ENCODE measurements at places on chromosomes 6 and 20.
A peak's percentile ranks its signal among the peaks of the same experiment; 100 is the strongest.

DNA sequence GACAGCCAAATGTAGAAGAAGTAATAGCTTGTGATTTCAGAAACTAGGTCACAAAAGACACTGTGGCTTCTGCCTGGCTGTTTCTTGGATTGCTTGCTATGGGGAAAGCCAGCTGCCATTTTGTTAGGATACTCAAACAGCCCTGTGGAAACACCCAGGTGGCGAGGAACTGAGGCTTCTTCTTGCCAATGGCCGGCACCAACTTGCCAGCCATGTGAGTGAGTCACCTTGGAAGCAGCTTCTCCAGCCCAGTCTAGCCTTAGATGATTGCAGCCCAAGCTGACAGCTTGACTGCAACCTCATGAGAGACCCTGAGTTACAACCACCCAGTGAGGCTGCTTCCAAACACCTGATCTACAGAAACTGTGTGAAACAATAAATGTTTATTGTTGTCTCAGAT is 11.9 kb upstream of the KIAA1755 start:
- DNase-seq: no peak

- DNase-seq: no peak
These were observed 6.1 kb downstream of the SNX3 start for GRCh38 chr6:108254433-108255410.

DNA sequence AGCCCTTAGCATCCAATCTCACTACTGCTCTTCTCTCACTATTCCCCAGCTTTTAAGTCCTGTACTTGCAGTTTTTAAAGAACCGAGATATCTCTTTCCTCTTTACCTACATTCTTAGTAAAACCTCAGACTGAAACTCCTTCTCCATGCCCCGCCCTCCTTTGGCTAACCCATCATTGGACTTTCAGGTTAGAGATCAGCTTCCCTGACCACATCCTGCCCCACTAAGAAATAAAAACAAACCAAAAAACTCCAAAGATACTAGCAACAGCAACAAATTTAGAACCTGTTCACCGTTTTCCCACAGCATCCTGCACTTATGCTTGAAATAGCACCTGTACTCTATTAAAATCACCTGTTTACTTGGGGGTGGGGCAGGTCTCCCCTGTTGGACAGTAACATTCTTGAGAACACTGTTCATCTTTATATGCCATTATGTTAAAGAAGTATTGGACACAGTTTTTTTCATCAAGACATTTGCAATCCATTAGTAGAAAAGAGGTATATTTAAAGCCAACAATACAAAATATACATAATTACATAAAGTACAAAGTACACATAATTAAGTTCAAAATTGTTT is 16.3 kb upstream of the SMAP1 start:
- DNase-seq: no peak

DNA sequence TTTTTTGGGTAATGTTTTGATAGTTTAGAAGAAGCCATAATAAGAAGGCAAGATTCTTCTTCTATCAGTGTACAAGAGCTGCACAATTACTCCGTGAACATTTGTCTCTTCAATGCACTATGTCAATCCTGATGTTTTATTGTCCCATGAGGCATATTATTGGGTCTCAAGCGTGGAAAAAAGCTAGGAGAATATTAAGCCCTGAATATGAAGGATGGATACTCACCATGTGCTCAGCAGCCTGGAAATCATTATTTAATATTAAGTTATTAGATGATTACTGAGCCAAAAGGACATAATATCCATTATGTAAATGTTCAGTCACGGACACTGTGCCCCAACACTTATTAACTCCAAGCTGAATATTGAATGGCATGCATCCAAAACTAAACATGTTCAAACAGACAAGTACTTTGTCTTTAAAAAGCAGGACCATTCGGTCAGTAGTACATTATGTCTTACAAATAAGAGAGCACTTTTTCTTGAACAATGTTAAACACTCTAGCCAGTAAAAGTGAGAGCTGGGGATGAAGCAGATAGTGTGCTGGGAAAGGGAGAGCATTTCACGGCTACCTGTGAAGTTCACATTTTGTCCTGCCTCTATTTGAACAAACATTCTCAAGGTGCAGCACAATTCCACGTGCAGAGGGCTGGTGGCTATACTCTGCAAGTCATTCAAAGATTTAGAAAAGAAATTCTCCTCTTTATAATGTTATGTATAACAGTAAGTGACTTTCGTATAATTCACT is 70.6 kb upstream of the CNR1 start:
- no peak for DNase-seq

GRCh38 chr6:143111443-143111842 is 50.8 kb downstream of the AIG1 start:
- DNase-seq: no peak

- DNase-seq: no peak
These were observed 22.1 kb upstream of the ZNF184 start for GRCh38 chr6:27494987-27495385.

GRCh38 chr6:35980991-35981645 is 43.3 kb downstream of the SLC26A8 start:
- DNase-seq: no peak

GRCh38 chr6:146065690-146066089 is 36.8 kb downstream of the GRM1 start:
- DNase-seq: peak; percentile 79

- DNase-seq: no peak
These were observed 155.1 kb downstream of the MOXD1 start for GRCh38 chr6:132246120-132246617.

DNA sequence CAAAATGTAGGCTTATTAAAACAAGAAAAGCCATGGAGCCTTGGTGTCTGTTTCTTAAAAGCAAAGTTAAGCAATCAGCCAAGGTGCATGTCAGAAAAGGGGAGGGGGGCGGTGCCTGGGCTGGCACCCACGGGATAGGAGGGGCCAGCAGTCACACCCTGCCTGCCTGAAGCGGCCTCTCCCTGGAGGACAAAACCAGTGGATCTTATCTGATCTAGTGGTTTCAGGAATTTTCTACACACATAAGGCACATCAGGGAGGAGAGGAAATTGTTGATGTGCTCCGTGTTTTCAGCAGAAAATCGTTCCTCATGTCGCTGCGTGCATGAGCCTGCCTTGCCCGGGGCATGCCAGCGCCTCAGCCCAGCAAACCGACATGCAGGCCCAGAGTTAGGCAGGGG is 276.4 kb downstream of the TAF4 start:
- DNase-seq: no peak

DNA sequence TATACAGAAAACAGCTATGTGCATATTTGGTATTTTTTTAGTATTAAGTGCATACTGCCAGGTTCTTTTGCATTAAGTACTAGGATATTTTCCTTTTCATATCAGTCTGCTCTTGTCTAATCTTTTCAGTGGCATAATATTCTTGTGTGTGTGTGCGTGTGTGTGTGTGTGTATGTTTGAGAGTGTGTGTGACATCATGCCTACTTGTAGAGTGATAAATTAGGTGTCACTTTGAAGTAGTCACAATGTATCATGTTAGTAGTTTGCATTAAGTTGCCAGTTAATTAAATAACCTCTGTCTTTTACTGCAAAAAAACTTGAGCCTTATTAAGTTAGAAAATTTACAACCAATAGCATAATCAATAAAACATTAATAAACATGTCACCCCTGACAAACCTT is 65.3 kb downstream of the CD83 start:
- no peak for DNase-seq

DNA sequence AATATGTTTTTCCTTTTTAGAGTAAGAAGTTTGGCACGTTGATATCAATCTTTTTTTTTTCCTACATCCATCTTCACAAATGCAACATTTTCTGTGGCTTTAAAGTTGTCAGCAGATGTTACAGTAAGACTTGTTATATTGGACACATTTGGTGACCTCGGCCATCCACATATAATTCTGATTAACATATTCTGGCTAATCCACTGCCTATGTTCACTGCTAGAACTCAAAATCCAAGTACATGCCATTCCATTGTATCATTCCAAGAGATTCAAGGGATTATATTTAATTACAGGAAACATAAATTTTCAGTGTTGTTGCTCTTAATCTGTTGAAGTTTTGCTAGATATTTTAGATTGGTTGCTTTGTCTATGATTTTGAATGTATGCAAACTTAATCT is 367.6 kb downstream of the TENT5A start:
- no peak for DNase-seq

DNA sequence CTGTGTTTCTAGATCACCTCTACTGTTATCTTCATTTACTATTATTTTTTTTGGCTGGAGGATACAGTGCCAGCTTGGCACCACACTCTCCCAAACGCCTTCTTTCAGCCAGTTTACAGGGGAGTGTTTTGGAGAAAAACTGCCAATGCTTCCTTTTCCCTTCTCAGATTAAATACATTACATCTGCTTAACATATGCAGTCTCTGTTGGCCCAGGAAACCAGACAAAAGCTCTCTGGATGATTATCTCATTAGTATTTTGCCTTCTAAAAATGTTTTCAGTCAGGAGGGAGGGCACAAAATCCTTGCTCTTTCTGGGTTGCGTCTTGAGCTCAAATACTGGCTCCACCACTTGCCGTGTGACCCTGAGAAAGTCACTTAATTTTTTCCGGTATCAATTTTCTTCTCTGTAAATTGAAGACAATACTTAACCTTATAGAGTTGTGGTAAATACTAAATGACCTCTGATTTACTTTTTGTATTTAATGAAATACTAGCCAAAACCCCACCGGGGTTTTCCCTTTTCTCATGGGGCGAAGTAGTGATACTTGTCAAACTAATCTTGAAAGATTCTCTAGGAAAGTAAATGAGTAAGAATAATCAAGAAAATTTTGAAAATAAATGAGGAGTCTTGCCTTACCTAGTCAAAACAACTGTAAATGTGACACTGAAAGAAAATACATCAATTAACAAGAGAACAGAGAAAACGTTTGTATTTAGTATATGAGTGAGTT is 146.2 kb downstream of the MMS22L start:
- DNase-seq: no peak

DNA sequence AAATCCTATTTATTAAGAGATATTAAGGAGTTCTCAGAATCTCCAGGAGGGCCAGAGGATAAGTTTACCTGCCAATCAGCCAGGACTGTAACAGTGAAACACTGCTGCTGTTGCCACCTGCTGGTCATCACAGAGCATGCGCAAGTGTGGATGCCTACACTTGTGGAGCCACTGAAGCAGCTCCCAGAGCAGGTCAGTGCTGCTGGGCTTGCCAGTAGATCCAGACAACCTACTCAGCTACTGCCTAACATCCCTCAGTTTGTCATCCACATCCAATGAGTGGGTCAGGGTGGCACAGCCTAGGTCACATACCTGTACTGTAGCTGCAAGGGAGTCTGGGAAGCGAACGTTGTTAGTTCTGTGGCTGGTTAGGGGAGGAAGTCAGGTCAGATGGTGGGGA is 18.3 kb upstream of the NHSL1 start:
- no peak for DNase-seq

- peak; percentile 28 for DNase-seq
These were observed 64.9 kb downstream of the C6orf58 start for GRCh38 chr6:127641905-127642304.

DNA sequence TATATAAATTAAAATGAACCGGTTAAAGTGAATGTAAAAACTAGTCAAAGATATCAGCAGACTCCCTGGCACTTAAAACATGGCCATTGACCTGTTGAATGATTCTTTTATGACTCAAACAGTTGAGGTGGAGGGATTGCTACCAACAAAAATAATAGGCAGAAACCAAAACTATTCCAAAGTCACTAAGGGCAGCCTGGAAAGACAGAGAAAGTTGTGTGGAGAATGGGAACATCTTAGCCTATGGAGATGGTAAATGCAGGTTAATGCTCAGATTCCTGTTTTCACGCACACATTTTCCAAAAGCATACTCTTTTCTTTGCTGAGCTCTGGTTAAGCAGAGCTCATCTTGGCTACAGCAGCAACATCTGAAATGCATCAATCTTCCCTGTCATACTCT is 553.5 kb downstream of the HACE1 start:
- no peak for DNase-seq

DNA sequence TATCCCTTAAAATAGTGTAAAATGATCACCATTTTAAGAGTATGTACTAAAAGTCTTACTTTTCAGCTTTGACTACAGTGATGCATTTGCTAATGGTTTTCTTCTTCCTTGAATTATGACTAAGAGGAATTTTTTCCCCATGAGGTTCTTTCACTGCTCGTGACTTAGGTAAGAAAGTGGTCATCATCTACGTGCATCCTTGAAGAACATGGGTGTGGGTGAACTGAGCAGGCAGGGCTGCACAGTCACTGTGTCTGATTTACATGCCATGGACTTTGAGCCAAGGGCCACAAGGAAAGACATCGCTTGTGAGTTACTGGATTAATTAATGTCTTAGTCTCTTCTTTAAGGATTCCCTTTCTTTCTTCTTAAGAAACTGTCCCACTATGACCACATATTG is 33.3 kb downstream of the NQO2 start:
- no peak for DNase-seq

- DNase-seq: no peak
These were observed 18.6 kb downstream of the CCDC167 start for GRCh38 chr6:37480951-37481534.

GRCh38 chr6:2162079-2162445 is 83.3 kb downstream of the GMDS start:
- DNase-seq: no peak

GRCh38 chr6:139834232-139834631 is 459.8 kb upstream of the CITED2 start:
- no peak for DNase-seq

- peak; percentile 56 for DNase-seq
These were observed 104.6 kb upstream of the EXOC2 start for GRCh38 chr6:797479-798077.

All from foreskin melanocyte (primary cell).